ENCODE measurements at places on chromosomes 5 and 9.

GRCh38 chr5:2711446-2712425 is 39.7 kb downstream of the IRX2 start:
- DNase-seq, result no peak

DNA sequence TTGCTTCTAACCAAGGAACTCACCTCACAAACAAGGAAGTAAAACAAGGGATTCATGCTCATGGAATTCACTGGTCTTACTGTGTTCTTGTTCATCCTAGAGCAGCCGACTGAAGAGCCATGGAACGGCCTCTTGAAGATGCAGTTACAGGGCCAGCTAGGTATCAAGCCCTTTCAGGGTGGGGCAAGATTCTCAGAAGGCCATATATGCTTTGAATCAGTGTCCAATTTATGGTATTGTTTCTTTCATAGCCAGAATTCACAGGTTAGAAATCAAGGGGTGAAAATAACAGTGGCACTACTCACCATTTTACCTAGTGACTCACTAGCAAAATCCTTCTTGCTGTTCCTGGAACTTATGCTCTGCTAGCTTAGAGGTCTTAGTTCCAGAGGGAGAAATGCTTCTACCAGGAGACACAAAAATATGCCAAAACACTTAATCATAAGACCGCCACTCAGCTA is 159.5 kb upstream of the CDH10 start:
- DNase-seq, result no peak

- DNase-seq, result no peak
These were observed 142.2 kb upstream of the MAP3K1 start for GRCh38 chr5:56673171-56673570.

GRCh38 chr5:40909264-40909663 is at the start of gene C7:
C7 (plus strand) TSS chr5:40909497; CDS start chr5:40909611, 114 bp downstream.
- DNase-seq, result peak; percentile 91

DNA sequence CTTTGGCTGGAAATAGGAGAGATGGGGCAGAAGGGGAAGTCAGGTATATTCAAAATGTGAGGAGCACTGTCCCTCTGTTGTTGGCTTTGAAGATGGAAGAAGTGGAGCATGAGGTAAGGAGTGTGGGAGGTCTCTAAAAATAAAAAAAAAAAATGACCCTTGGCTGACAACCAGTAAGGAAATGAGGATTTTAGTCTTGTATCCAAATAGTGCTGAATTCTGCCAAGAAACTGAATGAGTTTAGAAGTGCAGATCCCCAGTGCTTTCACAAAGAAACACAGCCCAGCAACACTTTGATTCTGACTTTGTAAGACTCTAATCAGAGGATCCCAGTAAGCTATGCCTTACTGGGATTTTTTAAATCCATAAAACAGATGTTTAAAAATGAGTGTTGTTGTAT is 367.9 kb downstream of the CYLC2 start:
- DNase-seq, result no peak

DNA sequence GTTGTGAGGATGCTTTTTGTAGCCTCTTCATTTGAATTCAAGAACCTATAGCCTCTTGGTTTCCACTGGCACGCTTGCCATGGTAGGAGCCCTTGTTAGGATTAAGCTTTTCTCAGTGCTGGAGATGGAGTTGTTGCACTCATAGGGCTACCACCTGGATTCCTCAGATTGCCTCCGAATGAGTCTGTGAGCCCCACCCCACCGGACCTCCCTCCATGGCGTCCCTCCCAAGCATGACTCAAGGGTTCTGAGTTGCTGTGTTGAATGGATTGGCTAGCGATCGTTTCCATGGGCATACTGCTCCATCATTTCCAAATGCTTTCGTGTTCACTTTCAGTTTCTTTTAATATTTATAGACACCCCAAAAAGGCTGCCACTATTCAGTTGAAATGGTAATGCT is 69.9 kb downstream of the DAPK1 start:
- peak; percentile 87 for DNase-seq

Data from fibroblast of lung (primary cell).